Activated CD4-positive, CD25-positive, alpha-beta regulatory T cell (primary cell): ENCODE measurements at places on chromosomes 13 and 19.

DNA sequence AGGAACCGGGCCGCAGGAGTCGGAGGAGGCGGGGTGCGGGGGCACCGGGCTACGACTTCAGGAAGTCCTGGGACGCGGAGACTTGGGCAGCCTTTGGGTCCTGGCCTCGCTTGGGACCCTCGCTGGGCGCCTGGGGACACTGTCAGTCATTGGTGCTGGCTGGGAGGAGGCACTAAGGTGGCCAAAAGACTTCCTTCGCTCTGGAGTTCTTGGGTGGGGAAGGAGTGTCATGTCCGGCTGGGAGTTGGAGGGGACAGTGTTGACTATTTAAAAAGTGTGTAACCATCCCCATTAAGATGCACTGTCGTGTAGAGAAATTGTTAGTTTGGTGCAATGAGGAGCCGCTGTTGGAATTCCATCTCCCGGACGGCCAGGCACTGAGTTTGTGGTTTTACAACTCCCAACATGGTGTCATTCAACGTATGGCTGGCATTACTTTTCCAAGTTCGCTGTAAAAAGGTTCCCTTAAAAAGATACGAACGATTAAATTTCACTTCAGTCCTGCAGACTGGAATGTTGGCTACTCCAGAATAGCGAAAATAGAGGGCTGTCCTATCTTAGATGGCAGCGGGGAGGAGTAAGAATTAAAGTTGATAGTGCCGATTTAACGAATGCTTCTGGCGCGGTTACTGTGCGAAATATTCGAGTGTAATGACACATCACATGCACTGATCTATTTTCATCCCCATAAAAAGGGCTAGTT lies 776 bp downstream of the DNAJC3 start:
- no peak for DNase-seq

DNA sequence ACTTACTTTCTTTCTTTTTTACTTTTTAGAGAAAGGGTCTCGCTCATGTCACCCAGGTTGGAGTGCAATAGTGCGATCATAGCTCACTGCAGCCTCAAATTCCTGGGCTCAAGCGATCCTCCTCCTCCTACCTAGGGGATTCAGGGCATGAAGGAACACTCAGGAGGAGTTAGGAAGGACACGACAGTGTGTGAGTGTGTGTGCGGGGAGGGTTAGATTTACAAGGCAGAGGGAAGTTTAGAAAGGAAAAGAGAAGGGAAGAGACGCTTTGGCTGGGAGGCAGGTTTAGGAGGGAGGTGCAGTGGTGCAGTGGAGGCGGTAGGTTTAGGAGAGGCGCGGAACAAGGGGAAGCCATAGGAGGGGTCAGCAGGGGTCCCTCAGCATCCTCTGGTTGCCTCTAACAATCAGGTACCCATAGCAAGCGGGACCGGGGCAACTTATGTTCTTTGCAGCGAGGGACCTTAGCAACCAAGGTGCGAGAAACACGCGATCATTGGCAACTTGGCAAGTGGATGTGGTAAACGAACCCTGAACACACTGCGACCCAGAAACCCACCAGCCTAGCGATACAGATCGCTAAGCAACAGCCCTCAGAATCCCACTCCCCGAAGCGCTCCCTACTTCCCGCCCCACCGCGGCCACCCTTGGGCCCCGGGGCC lies 501 bp downstream of the SIRT2 start:
- DNase-seq: no peak

- DNase-seq: no peak
These were observed 6.3 kb downstream of the EEF1AKMT1 start for GRCh38 chr13:20767309-20767943.

DNA sequence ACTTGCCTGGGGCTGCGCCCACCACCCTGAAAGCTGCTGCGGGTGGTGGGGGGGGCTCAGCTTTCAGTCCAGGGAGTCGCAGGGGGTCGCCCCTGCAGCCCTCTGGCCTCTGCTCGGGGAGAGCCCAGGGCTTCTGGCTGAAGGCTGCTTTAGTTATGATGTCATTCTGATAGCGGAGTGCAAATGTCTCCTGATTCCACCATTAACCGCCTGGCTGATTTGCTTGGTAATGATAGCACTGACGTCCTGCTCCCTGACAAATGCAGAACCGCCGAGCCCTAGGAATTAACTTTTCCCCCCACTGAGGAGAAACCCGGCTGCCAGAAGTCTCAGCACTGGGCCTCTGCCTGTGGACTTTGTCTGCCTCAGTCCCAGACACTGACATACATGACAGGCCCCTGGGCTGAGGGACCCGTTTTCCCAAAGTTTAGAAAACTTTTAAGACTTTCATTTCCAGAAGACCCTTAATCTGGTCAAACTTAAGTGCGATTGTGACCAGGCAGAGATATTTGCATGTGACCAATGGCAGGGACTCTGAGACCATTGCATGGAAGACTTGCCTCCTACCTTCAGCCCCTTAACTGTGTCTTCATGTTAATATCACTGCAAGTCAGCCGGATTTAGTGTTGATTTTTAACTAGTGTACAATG lies 142.5 kb upstream of the ZNF536 start:
- DNase-seq: no peak

GRCh38 chr13:21883713-21884112 lies 212.8 kb downstream of the FGF9 start:
- no peak for DNase-seq
